Activated CD4-positive, alpha-beta T cell treated with anti-CD3 and anti-CD28 coated beads for 48 hours (primary cell): ENCODE measurements at places on chromosomes 3 and 15.

DNA sequence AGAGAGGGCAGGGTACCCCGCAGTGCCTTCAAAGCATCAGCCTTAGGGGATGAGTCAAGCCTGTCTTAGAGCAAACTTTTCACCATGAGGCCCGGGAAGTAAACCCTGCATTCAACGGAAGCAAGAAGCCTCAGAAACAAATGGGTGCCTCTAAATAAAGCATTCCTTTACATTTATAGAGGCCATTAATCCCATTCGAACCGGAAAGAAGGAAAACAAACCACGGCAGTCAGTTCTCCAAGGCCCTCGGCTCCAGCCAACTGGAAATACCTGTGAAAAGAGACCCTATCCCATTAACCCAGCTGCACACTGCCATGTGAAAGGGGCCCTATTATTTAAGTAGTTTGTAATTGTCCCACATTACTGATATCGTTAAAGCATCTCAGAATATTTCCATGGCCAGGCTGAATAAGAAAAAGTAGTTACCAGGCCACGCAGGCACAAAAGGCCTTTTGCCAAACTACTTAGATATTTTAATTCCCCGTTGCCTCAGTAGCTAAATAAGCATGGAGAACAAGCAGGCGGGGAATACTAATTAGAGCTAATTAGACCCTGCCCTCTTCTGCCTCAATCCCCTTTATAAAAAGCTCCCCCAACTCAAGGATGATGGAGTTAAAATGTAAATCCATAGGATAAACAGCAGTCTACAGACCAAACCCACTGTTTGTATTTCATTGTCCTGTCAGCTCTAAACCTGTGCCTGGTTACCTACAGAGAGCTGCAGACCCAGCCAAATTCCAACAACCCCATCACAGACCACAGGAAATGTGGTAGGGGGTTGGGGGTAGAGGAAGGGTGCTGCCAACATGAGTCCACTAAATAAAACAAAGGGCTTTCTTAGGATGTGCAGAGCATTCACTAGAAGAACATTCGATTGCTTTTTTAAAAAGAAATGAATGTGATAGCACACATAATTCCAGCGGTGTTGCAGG lies 4.1 kb downstream of the ITGB5 start:
- DNase-seq, result no peak

GRCh38 chr3:176514297-176514696 lies 683.0 kb downstream of the TBL1XR1 start:
- DNase-seq, result peak; percentile 26

DNA sequence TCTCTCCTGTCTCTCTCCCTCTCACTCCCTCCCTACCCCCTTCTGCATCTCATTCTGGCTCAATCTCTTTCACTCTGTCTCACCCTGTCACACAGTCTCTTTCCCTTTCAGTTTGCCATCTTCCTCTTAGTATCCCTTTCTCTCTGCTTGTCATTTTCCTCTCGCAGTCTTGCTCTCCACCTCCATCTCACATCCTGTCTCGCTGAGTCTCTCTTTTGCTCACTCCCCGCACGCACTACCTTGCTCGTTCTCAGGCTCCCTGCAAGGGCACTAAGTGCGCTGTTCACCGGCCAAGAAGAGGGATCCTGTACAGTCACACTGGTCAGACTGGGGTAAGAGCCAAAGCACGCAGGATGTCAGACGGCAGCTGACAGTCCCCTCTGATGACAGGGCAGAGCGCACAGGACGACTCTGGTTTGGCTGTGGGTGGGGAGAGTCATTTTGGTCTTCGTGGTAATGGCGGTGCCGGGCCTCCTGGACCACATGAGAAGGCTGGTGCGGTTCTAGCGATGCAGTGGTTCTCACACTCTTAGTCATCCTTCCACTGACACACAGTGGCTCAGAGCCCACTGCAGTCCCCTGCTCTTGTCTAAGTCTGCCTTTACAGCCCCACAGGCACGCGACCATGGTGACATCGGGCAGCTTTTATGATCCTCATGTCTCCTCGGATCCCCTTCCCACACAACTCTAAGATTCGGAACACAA lies 356.8 kb downstream of the FOXP1 start:
- peak; percentile 94 for DNase-seq

GRCh38 chr3:193030276-193030675 lies 112.6 kb upstream of the MB21D2 start:
- no peak for DNase-seq

- DNase-seq, result peak; percentile 65
Measured at GRCh38 chr3:161274691-161275298, 53.7 kb downstream of the NMD3 start.

- DNase-seq, result peak; percentile 22
Measured at GRCh38 chr15:88467935-88468528, 524 bp downstream of the MRPS11 start.

- DNase-seq, result no peak
Measured at GRCh38 chr3:125350597-125350996, 24.5 kb downstream of the ZNF148 start.

- no peak for DNase-seq
Measured at GRCh38 chr3:193772422-193772763, 179.4 kb downstream of the OPA1 start.

GRCh38 chr3:46576879-46577278 lies 10.8 kb upstream of the LRRC2 start:
- no peak for DNase-seq

DNA sequence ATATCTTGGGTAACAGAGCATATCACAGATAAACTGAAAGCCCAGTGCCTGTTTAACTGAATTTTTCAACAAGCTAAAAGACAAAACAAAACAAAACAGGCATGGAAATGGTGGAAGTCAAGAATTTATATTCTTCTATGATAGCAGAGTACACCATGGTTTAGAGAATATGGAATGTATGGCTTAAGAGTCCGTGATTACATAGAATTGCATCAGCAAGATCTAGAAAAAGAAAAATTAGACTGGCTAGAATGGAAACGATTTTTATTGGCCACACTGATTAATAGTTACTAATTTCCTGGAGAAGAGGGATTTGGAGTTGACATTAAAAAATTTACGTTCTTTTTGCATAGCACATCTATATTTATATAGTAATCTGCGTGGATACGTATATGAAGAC lies 435.2 kb upstream of the DPPA4 start:
- no peak for DNase-seq
